Activated naive CD8-positive, alpha-beta T cell treated with anti-CD3 and anti-CD28 coated beads for 36 hours (primary cell): ENCODE measurements at places on chromosomes 2 and 18.
A peak's percentile ranks its signal among the peaks of the same experiment; 100 is the strongest.

DNA sequence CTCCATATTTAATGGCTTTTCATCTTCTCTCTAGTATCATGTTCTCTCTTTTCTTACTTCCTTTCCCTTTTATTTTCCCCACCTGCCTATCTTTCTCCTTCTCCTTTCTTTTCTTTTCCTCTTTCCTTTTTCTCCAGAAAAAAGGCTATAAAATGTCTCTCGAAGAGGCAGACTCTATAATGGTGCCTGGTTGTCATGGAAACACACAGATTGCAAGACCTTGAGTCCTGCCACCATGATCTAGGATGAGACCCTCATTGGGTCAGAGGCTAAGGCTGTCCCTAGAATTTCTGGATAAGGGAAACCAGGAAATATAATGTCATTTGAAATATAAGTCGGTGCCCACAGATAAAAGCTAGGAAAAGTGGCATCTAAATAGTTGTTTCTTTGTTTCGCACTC is 36.5 kb upstream of the LHCGR start:
- DNase-seq, result no peak

- DNase-seq, result no peak
Measured at GRCh38 chr18:50432915-50433314, 58.1 kb downstream of the SKA1 start.

DNA sequence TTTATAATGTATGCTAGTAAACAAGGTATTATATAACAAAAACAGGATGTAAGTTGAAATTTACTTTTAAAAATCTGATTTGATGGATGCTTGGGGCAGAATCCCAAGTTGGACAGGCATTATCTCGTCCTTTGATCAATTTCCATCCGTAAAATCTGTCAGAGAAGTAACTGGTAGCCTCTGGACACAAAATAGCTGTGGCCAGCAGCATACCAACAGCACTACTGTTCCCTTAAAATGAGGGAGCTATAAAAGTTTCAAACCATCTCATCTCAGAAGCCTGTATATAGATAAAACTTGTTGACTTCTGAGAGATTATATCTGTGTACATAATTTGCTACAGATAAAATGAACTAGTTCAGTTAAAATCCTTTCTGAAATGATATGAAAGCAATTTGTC is 14.7 kb upstream of the METAP1D start:
- no peak for DNase-seq

DNA sequence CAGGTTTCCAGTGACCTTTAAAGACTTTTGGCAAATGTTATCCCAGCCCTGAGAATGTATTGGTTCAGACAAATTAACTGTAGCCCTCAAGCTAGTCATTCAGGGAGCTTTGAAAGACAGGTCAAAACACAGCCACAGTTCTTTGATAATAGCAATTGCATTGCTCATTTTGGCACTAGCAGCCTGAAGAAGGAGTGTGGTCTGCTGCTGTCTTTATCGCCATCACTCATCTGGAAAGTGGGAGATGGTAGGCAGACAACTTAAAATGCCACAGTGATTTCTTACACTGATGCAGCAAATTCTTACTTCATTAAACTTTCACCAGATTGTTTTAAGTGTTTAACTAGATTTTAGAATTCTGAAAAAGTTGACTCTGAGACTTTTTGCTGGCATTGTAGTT is 47.2 kb downstream of the DOK6 start:
- DNase-seq, result no peak

DNA sequence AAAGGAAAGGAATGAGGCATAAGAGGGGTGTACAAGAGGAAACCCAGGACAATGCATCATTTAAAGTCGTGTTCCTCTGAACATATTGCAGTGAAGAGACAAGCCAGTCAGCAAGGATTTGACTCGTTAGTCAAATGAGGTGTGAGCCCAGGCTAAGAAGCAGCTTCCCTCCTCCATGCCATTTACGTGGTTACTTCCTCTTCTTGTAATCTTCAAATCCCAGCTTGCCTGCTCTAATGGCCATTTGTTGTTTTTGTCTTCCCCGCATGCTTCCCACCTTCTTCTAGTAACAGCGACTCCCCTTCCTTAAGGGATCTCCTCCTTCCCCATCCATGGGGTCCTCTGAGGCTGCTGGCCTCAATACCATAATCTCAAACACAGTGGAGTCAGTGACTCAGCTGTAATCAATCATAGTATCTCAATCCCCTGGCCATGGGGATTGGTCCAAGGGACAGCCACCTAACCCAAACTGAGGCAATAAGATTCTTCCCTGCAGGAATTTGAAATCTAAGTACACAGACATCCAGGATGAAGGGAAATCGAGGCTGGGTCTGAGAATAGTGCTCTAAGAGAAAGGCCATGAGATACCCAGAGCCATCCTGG is 37.6 kb downstream of the SLC14A1 start:
- DNase-seq, result no peak

GRCh38 chr2:2800697-2801096 is 469.6 kb upstream of the MYT1L start:
- no peak for DNase-seq

- DNase-seq, result peak; percentile 66
Measured at GRCh38 chr2:84314901-84315330, 144.2 kb downstream of the SUCLG1 start.

DNA sequence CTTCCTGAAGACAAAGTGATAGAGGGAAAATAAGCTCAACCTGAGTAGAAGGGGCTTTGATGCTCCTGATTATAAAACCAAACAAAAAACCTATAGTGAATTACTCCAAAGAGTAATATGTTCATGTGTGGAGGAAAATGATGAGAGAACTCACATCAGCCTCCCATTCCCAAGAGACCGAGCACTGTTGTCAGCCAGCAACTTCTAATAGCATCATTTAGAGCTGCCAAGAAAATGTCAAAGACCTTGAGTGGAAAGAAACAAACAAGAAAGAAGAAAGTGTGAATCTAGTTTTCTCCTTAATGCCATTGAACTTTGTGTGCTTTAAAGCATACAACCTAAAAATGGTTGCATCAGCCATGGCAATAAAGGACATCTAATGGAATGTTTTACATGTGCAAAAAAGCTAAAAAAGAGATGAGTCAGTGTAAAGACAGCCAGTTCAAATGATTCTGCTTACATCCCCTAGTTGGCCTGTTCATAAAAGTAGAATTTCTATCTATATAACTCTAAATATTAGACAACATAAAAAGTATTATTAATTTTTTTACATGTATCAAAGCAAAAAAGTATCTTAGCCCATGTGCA is 1066.2 kb downstream of the TDRD15 start:
- DNase-seq, result no peak

- no peak for DNase-seq
Measured at GRCh38 chr2:31654241-31654640, 73.5 kb upstream of the SRD5A2 start.

- DNase-seq, result no peak
Measured at GRCh38 chr18:56188529-56189275, 449.7 kb downstream of the TXNL1 start.
